Stimulated activated CD4-positive, alpha-beta T cell treated with anti-CD3 and anti-CD28 coated beads, Interleukin-12 subunit alpha, Interleukin-12 subunit beta, amount 100 ng/mL, for 4 hours (primary cell): ENCODE measurements at places on chromosomes 6 and 20.

DNA sequence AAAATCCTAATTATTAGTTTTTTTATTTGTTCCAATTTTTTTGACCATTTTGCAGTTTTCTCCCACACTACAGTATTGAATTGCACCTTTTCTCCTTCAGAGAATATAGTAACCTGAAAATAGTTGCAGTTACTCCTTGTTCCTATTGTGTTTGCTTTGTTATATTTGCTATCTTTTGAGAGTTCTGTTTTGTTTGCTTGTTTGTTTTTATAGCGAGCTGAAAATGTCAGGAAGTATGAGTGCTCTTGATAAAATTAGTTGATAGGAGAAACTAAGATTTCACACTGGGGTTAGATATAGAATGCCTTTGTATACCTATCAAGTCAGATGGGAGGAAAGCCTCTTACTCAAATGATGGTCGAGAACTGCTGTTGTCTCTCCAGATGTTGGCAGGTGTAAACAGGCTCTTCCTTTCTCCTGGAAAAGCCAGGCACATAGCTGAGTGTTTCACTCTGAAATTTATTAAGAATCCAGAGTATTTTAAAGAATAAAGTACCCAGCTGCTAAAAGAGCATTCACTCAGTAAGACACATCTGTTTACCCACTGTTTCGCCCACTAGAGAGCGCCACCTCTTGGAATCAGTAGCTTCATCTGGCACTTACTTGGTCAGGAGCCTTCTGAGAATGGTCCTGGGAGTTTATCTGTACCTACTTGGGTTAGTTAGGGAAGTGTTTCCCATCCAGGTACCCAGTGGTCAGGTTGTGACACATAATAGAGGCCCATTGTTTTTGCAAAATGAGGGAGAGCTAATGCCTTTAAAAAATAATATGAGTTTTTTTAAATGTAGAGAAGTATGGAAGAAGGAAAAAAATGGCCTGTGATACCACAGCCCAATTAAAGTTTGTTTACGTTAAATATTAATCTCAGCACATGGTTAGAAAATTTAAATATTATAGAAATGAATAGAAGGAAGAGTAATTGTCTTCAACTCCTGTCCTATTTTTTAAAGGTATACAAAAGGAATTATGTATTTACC, 11.2 kb downstream of the NT5DC1 start:
- DNase-seq = peak; percentile 7

DNA sequence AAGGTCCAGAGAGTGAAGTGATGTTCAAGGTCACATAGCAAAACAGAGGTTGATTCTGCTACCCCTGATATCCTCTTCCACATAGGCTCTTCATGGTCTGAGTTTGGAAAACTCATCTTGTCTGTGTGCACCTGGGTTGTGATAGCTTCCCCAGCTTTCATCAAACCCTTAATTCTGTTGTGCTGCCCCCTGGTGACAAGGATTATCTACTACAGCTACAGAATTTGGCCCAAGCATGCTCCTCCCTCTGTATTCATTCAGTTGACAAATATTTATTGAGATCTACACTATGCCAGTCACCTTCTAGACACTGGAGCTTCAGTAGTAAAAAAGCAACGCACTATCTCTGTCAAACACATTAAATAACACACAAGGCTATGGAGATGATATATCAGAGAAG, 50.4 kb downstream of the SMPDL3A start:
- DNase-seq = peak; percentile 24

- DNase-seq = no peak
Observed at GRCh38 chr6:149755300-149756260, 6.0 kb downstream of the PCMT1 start.

DNA sequence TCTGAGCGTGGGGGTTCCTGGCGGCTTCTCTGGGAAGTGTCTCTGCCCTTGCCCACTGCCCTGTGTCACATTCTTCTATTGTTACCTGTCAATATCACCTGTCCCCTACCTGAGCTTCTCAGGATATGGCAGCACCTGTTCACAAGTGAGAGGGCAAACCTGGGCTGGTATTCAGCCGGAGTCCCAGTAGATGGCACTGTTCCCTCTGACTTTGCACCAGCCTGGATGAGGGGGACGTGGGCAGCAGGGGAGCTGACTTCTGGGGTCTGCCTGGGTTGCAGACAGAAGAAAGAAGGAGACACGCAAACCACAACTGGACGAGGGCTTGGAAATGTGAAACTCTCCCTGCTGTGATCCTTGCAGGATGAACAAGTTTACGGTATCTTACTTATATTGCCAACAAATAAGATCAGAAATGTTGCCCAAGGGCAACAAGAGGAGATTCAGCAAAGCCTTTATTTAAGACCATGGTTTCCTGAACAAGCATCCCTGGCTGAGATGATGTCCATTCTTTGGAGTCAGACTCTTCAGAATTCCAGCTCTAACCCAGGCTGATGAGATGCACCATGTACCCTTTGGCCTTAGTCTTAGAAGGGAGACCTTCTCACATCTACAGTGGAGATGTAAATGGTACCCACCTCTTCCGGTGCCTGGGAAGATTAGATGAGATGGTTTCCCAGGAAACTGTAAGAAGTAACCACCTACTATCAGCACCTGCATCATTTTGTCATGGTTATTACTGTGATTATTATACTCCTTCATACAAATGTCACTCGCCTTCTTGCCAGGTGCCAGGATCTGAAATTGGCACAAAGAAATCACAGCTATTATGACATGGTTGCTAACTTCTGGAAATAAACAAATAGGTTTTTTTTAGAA, 400.0 kb upstream of the CDH4 start:
- no peak for DNase-seq

DNA sequence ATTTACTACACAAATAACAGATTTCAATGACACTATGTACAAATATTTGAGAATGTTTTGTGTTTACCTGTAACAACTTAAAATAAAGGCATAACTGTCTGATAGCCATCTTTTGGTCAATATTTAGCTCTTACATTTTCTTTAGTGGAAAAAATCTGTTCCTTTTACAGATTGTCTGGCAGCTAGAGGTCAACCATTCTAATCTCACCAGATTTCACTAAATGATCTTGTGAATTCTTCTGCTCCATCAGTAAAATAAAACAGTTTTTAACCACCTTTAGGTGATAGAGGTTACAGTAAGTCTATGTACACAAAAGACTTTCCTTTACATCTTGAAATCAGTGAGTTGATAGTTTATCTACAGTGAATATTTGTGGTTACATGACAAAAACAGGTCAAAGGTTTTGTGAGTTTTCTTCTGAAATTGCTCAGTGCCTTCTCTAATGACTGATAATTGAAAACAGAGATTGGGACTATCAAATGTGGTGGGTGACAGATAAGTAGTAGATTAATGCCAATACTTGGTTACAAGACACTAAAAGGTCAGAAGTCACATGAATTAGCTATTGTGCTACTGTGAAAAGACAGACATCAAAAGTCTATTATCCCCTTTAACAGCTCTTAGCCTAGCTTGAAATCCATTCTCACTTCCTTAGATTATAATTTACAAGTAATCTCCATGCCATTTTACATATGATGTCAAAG, 47.4 kb downstream of the BMP5 start:
- DNase-seq = no peak

GRCh38 chr20:64006490-64006889, 25.6 kb downstream of the PRPF6 start:
- no peak for DNase-seq

DNA sequence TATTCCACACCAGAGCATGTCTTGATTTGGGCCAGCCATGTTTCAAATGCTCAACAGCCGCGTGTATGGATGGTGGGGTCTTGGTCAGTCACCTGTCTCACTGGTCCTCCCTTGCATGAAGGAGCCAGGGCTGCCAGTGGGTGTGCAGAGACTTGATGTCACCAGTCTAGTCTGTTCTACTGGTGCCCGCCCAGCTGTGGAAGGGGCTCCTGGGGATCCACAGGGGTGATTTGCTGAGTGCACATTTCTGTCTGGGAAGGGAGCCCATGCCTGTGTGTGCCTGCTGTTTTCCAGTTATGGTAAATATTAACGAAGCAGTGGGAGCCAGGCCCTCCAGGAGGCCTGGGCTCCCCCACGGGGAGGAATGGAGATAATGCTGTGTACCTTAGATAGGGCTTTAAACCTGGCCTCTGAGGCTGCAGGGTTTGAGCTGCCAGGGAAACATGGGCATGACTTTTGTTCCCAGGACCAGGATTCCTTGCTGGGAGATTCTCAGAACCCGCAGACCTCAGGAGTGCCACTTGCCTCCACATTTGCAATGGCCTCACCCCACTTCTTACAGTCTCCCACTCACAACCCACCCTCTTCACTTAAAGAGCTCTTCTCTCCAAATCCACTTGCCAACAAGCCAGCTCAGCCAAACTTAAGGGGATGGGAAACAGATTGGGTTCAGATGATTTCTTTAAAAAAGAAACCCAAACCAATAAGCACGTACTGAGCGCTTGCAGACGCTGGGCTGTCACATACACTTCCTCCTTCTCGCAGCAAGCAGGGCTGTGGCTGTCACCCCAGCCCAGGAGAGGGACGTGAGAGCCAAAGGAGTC, 54.1 kb downstream of the VEGFA start:
- DNase-seq = no peak

- no peak for DNase-seq
Observed at GRCh38 chr6:121309768-121310469, 24.4 kb downstream of the TBC1D32 start.

DNA sequence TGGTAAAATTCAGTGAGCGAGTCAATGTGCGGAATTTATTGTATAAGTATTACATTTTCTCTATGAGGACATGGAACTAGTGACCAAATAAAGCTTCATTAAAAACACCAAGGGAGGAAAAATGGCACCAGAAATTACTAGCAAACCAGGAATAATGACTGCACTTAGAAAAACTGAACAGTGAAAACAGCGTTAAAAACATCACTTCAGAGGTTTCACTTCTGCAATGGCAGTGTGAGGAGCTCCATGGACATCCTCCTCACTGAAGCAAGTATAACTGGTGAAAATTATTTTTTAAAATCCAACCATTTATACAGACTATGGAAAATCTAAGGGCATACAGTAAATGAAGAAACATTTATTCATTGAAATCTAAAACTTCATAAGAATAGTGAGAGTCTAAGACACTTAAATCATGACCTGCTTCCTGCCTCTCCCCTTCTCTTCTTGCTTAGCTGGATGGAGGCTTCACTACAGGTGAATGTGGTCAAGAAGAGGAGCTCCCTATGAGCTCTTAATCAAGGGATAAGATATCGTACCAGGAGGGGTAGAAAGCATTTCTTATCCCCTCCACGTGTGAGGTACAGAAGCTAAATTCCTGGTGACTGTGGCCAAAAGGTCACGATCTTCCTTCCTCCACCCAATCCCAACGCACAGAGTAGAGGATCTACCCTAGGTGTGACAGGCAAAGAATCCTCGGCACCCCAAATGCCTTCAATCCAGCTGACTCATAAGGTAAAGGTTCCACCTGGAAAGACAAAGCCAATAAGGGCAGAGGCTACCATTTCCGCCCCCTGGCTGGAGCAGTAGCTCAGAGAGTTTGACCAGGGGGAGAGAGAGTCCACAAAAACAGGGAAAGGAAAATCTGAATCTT, 12.3 kb upstream of the ASF1A start:
- DNase-seq = no peak

- no peak for DNase-seq
Observed at GRCh38 chr6:165834613-165835259, 171.7 kb upstream of the PDE10A start.

DNA sequence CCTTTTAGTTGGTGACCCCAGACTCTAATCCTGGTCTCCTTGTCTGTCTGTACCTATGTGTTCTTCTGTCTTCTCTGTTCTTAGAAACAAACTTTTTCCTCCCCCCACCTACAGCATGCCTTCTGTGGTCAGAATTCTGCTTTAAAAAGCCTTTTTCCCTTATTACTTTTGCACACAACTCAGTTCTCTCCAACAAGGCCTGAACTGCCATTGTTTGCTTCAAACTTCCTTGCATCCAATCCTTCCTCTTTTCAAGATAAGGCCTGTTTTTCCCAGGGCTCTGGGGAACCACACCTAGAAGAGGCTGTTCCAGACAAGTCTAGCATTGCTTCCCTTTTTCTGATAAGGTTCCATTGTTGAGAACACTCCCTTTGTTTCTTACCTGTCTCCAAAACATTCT, 22.2 kb upstream of the NCOA3 start:
- DNase-seq = no peak

DNA sequence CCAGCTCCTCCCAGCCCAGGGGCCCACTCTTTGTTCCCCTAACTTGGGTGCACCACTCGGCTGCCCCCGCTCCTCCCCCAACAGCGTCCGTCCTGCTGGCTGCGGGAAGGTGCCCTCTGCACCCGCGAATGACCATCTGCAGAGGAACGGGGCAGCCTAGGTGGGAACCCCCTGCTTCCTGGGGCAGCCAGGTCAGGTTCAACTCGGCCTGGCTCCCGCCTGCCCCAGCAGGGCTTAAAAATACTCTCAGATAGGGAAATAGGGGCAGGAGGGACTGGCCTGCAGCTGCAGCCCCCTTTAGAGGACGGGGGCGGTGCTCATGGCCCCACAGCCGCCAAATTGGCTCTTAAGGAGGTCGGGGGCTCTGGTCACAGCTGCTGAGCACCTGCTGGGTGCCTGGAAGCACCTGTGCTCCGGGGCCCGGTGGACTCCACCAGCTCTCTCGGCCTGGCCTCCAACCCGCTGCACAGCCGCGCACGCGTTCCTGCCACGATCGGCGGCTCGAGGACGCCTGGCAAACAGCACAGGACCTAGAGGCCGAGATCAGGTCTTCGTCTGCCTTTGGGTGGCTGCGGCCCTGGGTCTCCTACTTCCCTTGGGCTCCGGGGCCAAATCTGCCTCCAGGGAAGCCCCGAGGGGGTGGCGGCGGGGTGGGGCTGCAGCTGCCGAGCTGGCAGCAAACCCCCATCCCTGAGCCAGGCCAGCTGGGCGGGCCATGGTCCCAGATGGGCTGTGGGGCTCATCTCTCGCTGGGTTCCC, 700 bp upstream of the LAMA5 start:
- DNase-seq = no peak

DNA sequence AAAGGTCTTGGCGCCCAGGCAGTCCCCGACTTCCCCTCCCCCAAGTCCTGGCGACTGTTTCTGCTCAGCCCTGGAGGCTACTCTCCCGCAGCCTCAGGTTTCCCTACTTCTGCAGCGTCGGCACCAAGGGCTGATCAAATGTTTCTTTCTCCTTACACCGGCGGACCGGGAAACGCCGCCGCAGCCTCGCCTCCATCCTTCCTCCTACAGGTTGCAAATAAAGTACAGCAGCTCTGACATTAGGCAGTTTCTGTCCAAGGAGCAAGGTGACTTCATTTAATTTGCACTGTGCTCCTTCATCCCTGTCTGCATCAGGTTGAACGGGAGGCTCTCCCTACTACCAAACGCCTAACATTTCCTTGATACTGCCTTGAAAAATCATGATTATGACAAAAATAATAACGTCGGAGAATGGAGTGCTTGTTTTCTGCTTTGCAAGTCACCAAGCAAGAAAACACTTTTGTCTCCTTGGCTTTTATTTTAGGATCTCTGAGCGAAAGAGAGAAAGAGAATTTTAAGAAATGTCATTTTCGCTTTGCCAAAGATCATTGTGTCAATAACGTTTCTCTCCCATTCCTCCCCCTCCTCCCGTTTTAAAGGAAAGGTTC, 1.0 kb downstream of the CLIC5 start:
- peak; percentile 13 for DNase-seq

- DNase-seq = no peak
Observed at GRCh38 chr20:64220891-64221527, 34.5 kb upstream of the PCMTD2 start.

- no peak for DNase-seq
Observed at GRCh38 chr20:48850257-48850976, 22.6 kb upstream of the PREX1 start.

GRCh38 chr6:3921663-3922062, 72.5 kb downstream of the FAM50B start:
- DNase-seq = no peak

- no peak for DNase-seq
Observed at GRCh38 chr6:52361414-52361944, 472 bp upstream of the PAQR8 start.

- no peak for DNase-seq
Observed at GRCh38 chr6:17385660-17386059, 7.7 kb upstream of the CAP2 start.
